NCI-H748 treated with DMSO at 0.1 percent for 48 hours (cell line): ENCODE measurements at places on chromosomes 5 and 9.

GRCh38 chr5:1312206-1312605 is 17.3 kb upstream of the TERT start:
- no peak for DNase-seq

- DNase-seq, result no peak
These were observed 119.1 kb downstream of the HTR4 start for GRCh38 chr5:148535190-148535589.

DNA sequence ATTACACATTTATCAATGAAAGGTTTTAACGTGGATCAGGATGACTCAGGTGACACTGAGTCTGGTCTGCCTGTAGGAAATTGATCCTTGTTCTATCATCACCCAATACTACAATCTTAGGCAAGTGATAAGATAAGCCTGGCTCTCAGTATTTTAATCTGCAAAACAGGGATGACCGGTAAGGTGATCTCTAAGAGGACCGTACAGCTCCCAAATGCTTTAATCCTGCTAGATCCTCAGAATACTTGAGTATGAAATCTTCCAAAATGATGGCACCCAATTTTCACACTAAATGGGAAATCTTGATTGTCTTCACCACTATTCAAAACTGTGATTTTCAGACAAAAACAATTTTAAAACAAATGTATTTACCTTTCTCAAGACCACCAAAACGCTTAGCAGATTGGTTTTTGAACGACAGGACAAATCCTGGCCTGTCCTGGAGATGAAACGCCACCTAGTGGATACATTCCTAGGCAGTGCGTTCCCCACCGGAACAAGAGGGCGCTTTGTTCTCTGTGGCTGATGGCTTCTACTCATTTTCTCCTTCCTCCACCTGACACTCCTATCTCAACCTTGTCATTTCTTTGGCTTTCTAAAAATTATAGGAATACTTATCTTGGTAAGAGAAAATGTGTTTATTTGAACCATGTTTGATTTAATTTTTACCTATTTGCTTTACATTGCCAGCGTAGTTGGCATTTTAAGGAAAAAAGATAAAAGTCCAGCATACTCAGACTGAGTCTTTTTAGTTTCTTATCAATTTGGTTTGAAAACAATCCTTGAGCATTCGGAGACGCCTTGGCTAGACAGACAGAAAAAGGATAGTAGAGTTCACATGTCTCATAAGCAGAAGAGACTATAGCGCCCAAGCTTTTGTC is 41.2 kb upstream of the VCAN start:
- peak; percentile 33 for DNase-seq

GRCh38 chr9:36781533-36781932 is 208.8 kb downstream of the MELK start:
- DNase-seq, result no peak

GRCh38 chr9:93573516-93573828 is 2.9 kb upstream of the PHF2 start:
- DNase-seq, result no peak

DNA sequence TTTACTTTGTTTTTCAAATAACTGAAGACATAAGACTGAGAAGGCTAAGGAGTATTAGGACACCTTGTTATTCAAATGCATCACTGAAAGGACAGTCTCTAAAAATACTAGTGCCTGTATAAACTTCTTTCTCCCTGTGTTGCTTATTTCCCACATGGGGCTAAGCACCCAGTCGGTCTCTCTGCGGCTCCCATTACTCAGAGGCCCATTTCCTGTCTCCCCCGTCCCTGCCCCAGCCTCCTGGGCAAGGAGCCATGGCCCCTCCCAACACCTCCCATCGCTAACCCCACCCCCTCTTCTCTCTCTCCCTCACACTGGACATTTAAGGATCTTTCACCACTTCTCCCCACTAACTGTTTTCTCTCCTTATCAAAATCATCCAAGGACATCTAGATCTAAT is 81.9 kb downstream of the EBF1 start:
- no peak for DNase-seq

- DNase-seq, result no peak
These were observed 32.3 kb downstream of the SH3GLB2 start for GRCh38 chr9:128995791-128996190.

GRCh38 chr9:83707518-83707767 is 315 bp downstream of the UBQLN1 start:
- DNase-seq, result no peak

GRCh38 chr5:174549254-174549653 is 175.1 kb upstream of the MSX2 start:
- no peak for DNase-seq

DNA sequence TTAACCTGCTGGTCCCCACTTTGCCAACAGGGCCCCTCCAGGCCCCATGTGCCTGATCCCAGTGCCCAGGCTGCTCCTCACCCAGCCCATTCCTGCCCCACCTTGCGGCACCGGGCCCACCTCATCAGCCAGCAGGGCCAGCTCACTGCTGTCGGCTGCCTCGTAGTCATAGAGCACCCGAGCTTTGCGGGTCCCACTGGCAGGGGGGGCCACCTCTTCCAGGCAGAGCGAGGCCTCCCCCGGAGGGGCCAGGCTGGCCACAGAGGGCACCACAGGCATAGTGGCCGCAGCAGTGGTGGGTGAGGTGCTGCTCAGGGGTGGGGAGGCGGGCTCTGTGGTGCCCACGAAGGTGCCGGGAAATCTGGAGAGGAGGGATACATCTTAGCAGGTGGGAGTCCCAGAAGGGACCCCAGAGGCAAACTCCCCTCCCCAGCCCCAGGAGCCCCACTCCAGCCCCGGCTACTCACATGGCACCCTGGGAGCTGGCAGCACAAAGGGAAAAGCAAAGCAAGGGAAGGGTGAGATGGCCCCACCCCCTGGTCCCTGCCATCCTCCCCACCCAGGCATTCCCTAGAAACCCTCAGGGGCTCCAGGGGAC is 19.0 kb downstream of the SH3GLB2 start:
- DNase-seq, result no peak

- no peak for DNase-seq
These were observed 134.9 kb downstream of the TMEM167A start for GRCh38 chr5:82942083-82942881.

GRCh38 chr5:158880483-158881001 is 219.2 kb downstream of the EBF1 start:
- no peak for DNase-seq

- DNase-seq, result no peak
These were observed 89.4 kb downstream of the MACROH2A1 start for GRCh38 chr5:135309391-135310327.

- DNase-seq, result no peak
These were observed 315.6 kb downstream of the CETN3 start for GRCh38 chr5:90093751-90094485.

- DNase-seq, result no peak
These were observed 285.2 kb downstream of the CDH12 start for GRCh38 chr5:22567983-22568382.

- no peak for DNase-seq
These were observed 21.2 kb upstream of the OLFM1 start for GRCh38 chr9:135066291-135066690.

DNA sequence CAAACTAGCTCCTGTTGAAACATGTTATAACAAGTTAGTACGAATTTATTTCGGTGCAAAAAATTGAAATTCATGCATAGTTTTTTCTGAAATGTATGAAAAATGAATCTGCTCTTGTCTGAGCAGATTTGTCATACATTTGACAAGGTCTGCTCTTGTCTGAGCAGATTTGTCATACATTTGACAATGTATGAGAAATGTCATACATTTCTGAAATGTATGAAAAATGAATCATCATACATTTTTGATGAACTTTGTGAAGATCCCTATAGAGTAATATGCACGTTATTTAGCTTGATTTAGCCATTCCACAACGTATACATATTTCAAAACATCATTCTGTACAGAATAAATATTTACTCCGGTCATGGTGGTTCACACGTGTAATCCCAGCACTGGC is 85.9 kb upstream of the PARP8 start:
- no peak for DNase-seq

DNA sequence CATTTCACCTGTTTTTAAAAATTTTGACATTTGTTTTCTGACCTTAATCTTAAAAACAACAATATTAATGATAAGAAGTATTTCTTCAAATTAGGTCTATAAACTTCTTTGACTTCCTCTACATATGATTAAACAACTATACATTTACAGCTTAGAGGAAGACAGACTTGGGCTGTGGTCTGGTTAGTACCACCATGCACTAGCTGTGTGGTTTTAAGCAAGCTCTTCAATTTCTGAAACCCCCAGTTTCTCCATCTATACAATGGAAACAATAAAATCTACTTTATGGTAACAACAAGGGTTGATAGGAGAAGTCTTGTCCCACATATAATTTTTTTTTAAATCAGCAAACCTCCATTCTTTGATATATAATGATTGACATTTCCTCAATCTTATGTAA is 15.7 kb downstream of the ANKDD1B start:
- DNase-seq, result no peak

DNA sequence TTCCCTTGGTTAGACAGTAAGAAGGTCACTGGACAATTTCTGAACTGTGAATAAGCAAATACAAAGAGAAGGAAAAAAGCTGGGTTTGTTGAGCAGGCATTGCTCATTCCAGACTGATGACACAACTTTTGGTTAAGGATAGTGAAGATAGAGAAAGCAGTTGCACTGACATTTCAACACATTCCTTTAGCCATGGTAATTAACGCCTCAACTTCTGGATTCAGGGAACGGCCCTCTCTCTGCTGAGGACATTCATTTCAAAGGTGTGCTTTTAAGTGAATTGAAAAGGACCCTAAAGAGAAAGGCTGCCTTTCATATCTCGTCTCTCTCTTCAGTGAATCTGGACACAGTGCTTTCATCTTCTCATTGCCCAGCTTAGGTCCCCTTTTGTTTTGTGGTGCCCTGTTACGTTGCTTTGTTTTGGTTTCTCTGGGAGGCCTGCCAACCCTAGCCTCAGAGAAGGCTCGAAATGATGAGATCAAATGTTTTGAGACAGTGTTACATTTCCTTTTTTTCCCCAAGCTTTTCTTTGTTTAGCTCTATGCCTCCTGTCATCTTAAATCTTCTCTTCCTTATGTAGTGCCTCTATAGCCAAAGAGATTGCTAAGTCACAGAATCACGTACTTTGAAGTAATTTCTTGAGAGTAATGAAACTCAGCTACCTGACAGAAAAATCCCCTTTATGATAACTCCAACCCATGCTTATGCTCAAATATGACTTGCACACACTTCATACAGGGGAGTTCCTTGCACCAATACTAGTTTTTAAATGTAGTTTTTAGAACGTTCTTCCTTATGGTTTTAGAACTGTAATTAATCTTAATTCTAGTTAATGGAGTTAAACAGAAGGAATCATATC is 94.4 kb upstream of the IFNE start:
- DNase-seq, result no peak

DNA sequence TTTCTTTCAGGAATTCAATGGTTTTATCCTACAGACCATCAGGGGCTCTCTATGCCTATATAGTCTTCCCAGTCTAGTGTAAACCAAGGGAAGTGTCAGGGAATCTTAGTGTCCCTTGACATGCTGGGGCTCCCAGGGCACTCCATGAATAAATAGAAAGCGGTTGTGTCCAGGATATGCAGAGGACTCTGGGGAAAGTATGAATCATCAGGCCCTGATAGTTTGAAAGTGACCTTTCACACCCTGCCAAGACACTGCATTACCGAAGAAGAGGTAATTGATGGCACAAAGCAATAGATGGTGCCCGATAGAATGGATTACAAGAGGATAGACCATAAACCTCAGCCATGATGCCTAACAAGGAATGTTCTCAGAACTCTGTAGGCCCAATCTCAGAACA is 163.3 kb upstream of the DAPK1 start:
- DNase-seq, result no peak

DNA sequence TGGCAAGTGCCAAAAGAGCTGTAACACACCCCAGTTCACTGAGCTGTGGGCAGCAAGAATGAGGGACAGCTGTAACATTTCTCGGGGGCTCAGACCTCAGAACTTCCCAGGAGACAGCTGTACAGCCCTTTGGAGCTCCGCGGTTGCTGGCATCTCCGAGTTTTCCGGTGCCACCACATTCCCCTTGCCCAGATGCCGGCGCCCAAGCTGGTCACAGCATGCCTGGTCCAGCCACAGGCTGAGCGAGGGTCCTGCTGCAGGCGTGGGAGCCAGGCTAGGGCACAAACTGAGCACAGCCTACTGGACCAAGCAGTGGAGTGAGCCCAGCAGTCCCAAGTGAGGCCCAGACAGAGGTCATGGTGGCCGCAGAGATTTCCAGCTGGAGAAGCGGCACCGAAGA is 797.7 kb upstream of the EDIL3 start:
- DNase-seq, result no peak

DNA sequence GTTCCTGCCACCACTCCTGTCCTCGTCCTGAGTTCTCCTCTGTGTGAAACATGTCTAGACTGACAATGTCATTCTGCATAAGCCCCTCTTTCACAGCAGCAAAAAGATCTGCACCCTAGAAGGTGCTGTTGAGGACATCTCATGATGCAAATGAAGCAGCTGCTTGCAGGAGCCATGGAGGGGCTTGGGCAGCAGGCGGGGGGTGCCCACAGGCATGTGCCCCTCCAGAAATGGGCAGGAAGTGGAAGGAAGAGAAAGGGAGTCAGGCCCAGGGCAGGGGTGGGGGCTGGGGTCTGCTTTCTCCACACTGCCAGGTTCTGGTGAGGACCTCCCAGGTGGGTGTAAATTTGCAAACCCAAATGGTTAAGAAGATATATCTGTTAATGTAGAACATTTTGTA is 54.5 kb upstream of the KCNMB1 start:
- DNase-seq, result no peak

DNA sequence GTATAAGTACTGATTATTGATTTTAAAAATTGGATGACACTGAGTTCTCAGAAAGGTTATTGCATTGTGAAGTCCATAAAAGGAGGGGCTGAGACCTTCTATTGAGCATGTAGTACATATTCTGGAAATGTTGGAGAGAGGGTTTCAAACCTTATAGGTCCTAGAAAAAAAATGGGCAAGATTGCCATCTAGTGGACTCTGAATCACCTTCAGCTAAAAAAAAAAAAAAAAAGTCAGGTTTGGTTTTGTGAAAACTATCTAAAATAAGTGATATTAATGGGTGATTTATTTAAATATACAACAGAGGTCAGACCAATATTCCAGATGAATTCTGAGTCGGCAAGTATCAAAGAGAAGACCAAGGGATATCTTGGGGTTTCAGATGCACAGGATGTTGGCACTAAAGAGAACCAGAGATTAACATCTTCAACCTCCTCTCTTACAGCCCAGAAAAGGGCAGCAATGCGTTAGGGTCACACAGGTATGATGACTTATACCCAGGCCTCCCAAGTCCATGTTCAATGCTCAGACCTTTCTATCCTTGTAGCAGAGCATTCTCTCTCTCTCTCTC is 109.8 kb upstream of the NMUR2 start:
- peak; percentile 25 for DNase-seq

GRCh38 chr5:62017092-62017491 is 288.9 kb upstream of the KIF2A start:
- no peak for DNase-seq

GRCh38 chr5:31863991-31864411 is 225.1 kb downstream of the PDZD2 start:
- no peak for DNase-seq
